ENCODE measurements at places on chromosomes 3 and 15.

DNA sequence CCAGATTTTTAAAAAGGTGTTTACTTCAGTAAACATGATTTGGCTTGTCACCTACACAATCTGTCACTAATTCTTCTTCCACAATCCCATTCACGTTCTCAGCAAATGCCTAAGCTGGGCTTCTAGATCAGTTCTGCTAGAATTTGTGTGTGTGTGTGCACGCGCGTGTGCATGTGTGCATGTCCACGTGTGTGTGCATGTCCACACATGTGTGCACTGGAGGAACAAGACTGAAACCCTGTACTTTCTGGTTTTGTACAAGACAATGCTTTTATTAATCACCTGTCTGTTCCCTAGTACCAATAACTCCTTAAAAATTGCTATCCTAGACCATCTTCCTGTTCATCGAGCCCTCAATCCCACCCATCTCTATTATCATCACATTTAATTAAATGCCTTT, 229.2 kb downstream of the KCNMB2 start:
- DNase-seq: no peak

DNA sequence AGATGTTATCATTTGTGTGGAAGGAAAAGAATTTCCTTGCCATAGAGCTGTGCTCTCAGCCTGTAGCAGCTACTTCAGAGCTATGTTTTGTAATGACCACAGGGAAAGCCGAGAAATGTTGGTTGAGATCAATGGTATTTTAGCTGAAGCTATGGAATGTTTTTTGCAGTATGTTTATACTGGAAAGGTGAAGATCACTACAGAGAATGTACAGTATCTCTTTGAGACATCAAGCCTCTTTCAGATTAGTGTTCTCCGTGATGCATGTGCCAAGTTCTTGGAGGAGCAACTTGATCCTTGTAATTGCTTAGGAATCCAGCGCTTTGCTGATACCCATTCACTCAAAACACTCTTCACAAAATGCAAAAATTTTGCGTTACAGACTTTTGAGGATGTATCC, 15.1 kb downstream of the KLHL24 start:
- DNase-seq: no peak

DNA sequence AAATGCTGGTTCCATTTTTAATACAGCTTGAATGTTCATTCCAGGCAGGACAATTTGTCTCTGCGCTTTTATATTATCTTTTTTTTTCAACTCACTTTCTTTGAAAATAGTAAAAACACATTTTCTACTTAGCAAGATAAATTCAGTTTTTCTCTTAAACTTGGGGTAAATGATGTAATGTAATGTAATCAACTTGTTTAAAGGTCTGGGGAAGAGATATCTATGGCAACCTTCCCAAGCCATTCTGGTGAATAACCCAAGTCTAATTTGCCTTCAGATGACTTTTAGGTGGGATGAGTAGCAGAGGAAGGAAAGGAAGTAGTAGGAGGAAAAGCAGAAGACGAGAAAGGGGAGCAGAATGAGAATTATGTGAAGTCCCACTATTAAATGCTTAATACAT, 335.1 kb downstream of the SV2B start:
- DNase-seq: no peak

GRCh38 chr15:42704492-42704926, 32.4 kb downstream of the CDAN1 start:
- no peak for DNase-seq
